HS-5 (cell line): ENCODE measurements at places on chromosomes 5 and 9.

DNA sequence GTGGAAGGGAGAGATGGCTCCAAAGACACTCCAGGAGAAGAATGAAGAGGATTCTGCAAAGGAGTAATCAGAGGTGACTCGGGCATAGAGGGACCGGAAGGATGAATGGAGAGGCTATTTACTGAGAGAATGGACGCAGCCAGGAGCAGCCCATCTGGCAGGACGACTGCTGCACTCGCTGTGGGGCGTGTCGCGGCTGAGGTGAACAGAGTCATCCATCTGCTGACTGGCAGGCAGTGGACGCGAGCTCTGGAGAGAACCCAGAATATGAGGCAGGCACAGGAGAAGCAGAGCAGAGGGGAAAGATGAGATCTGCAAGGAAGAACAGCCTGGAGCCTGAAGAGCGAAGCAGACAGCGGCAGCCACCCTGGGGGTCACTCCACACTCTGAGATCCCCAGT is 16.4 kb downstream of the FGF1 start:
- DNase-seq = no peak

- no peak for DNase-seq
Observed at GRCh38 chr9:27719711-27720110, 146.4 kb upstream of the C9orf72 start.

GRCh38 chr9:84002344-84002743 is 21.7 kb downstream of the RMI1 start:
- DNase-seq = no peak

GRCh38 chr9:77847059-77847499 is 184.5 kb downstream of the GNAQ start:
- DNase-seq = no peak

DNA sequence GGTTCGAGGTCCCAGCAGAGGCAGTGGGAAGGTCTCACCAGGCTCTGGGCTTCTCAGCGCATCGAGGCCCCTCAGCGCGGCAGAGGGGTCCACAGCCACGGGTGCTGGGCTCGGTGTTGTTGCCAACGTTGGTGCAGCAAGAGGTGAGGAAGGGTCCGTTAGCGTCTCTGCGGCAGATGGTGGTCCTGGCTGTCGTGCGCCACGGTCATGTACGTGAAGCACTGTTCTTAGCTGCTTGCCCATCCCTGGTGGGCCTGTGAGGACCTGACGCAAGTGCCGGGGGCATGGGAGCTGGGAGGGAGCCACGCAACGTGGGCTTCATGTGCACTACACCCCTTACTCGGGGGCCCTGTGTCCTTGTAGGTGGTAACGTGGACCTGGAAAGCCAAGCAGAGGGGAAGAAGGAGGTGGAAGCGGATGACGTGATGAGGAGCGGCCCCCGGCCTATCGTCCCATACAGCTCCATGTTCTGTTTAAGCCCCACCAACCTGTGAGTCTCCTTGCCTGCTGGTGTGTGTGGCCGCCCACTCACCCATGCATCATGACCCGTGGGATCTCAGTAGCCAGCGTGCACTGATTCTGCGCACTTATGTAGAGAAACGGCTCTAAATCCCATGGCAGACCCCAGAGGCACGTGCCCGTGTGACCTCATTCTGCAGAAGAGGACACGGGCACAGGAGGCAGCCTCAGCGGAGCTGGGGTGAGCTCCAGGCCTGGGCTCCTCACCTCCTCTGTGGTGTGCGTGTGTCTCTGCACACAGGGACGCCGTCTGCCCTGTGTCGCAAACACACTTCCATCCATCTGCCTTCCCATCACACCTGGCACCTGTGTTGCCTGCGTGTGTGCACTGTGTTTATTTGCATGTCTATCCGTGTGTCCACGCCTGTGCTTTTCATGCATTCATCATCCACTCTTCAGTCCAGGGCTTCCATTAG is 166.1 kb downstream of the CACNA1B start:
- DNase-seq = no peak

DNA sequence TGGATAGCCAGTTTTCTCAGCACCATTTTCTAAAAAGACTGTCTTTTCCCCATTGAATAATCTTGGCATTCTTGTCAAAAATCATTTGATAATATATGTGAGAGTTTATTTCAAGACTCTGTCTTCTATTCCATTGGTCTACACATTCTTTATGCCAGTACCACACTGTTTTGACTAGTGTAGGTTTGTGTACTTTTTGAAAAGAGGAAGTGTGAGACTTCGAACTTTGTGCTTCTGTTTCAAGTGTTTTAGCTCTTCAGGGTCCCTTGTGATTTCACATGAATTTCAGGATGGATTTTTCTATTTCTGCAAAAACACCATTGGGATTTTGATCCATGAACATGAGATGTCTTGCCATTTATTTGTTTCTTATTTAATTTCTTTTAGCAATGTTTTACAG is 78.5 kb upstream of the ALDH1A1 start:
- DNase-seq = no peak

DNA sequence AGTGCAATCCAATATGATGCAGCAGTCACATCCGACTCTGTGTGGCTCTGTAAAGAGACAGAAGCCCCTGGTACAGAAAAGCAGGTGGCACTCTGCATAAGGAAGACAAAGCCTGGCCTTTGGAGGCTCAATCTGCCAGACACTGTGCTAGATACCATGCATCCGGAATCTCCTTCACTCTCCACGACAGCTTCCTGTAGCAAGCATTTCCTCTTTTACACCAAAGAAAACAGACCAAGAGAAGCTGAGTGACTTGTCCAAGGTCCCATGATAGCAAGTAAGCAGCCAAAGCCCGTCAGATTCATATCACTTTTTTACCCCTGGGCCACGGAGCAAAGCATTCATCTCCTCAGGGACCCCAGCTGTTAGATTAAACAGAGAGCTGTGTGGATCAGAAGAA is 64.2 kb upstream of the SMIM23 start:
- no peak for DNase-seq

GRCh38 chr5:25448190-25448621 is 803.4 kb upstream of the CDH10 start:
- DNase-seq = no peak

DNA sequence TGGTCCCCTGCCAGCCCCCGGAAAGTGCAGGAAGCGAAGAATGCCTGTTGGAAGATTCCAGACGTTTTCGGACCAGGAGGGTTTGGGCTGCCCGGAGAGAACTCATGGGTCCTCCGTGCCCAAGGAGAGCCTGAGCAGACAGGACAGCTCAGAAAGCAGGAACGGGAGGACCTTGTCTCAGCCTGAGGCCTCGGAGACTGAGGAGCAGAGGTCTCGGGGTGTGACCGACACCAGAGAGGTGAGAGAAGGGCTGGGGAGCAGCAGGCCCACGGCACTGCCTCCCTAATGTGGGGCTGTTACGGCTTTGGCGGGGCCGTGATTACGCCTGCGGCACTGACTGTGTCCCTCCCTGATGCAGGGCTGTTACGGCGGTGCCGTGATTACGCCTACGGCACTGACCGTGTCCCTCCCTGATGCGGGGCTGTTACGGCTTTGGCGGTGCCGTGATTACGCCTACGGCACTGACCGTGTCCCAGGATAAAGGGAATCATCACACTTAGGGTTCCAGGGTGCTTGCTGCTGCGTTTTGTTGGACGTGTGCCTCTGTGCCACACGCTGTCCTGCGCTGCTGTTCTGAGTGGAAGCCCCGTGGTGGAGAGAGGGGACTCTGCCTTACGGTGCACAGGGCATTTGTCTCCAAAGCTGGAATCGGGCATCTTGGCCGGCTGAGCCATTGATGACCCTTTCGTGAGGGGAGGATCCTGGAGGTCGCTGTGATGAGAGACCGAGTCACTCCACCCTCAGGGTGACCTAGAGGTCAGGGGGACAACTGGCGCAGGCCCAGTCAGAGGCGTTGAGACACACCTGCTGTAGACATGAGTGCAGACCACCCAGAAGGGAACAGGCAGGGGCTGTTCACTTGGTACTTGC is 25.7 kb downstream of the CEP72 start:
- no peak for DNase-seq

DNA sequence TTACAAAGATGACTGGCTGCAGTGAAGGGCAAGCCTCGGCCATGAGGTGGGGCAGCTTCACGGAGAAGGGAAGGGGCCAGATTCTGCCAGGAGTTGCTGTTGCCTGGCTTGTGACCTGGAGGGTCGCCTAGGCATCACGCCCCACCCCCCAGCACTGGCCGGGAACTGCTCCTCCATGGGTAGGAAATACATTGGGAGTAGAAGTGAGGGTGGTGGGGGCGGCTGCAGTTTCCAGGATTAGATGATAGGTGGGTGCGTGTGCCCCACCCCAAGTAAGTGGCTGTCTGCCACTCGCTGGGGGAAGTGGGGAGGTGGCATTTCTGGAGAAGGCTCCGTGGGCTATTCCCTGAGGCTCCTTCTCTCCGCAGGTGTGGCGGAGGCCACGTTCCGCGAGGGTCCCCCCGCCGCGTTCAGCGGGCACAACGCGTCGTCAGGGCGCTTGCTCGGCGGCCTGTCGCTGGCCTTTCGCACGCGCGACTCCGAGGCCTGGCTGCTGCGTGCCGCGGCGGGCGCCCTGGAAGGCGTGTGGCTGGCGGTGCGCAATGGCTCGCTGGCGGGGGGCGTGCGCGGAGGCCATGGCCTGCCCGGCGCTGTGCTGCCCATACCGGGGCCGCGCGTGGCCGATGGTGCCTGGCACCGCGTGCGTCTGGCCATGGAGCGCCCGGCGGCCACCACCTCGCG is 16.9 kb downstream of the CRB2 start:
- no peak for DNase-seq

GRCh38 chr9:13587571-13587970 is 308.1 kb upstream of the MPDZ start:
- DNase-seq = no peak

DNA sequence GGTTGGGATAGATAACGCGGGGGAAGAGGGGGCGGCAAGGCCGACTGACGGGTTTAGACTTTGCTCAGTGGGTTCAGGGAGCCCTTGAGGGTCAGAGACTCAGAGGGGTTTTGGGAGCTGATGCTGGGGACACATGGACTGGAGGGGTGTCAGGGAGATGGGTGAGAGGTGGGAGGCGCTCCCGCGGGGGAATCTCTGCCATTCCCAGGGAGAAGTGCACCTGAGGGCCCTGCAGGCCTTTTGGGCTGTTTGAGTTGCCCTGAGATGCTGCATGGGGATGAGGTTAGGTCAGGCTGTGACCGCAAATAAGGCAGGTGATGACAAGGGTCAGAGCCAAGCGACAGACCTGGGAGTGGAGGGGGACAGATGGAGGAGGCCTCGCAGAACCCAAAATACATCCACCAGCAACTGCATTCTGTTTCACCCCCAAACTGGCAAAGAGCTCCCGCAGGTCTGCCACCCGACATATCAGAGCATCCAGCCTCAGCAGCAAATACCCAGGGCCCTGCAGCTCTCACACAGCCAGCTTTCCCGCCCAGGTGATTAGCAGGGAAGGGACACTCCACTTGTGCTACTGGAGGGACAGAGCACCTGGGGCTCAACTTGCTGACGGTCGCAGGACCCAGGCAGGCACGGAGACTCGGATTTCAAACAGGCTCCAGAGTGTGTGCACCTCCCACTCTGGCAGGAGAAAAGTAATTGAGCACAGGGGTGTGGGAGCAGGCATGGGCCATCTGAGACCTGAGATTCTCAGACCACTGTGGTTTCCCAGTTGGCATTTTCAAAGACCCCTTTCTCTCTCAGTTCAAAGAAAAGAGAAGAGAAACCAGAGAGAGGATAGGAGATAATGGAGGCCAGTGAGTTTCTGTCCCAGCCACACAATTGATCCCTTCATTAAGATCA is 26.4 kb downstream of the TMOD1 start:
- no peak for DNase-seq
